Myometrial cell (primary cell): ENCODE measurements at places on chromosomes 2 and 18. TPM values are rescaled to one million over a fixed set of nuclear protein-coding genes. Genes with fewer than 3 reads are reported as not detected.

Gene POTEJ
- total RNA-seq = not detected in 2 replicates

Gene MAL
- not detected in 2 replicates for total RNA-seq

Gene DSC2
- not detected in 2 replicates for total RNA-seq

Gene VPS4B
- total RNA-seq = 26.8 and 30.5 TPM in 2 replicates

Gene CXCR1
- total RNA-seq = not detected in 2 replicates

Gene GDF7
- total RNA-seq = under 0.01 and 0.53 TPM in 2 replicates

Gene GPAT2
- 3.0 and 9.2 TPM in 2 replicates for total RNA-seq

Gene CFAP65
- not detected in 2 replicates for total RNA-seq

Gene GKN1
- total RNA-seq = not detected in 2 replicates

Gene SLC23A3
- total RNA-seq = not detected in 2 replicates

Gene ZNF385B
- total RNA-seq = not detected in 2 replicates

Gene GAD1
- not detected in 2 replicates for total RNA-seq

Gene MROH2A
- total RNA-seq = not detected in 2 replicates

Gene NEU2
- not detected in 2 replicates for total RNA-seq

Gene DLX1
- total RNA-seq = not detected in 2 replicates

Gene FARSB
- 26.5 and 33.7 TPM in 2 replicates for total RNA-seq

Gene FBXO11
- 29.1 and 35.4 TPM in 2 replicates for total RNA-seq
